Left forelimb (tissue), 1 donor: ENCODE measurements at places on chromosomes 1 and 21.
A peak's percentile ranks its signal among the peaks of the same experiment; 100 is the strongest.

DNA sequence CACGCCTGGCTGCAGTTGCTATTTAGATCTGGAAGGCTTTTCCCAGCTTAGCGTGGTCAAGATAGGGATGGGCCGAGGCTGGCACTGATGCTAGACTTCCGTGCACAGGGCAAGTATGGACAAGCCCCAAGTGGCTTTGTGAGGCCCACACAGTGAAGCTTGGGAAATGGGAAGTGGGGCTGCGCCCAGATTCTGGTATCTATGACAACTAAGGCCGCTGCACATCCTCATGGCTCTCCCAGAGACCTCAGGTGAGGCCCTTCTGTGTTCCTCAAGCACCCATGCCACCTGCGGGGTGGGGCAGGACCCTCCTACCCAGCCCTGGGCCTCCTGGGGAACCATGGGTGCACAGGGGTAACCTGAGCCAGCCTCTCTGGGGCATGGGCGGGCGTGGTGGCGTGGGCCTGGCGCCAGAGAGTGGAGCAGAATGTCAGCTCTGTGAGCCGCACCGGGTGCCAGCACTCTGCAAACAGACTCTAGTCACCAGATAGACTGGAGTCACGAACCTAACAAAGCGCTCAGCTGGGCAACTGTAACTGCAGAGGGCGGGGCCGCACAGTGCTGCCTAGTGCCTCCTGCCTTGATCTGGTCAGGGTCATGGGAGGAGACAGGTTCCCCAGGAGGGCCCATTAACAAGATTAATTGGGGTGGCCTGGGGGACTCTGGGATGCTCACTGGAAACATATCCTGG lies 46.4 kb downstream of the ELF3 start:
- DNase-seq, result no peak

GRCh38 chr1:204426035-204426436 lies 14.4 kb upstream of the PPP1R15B start:
- no peak for DNase-seq

DNA sequence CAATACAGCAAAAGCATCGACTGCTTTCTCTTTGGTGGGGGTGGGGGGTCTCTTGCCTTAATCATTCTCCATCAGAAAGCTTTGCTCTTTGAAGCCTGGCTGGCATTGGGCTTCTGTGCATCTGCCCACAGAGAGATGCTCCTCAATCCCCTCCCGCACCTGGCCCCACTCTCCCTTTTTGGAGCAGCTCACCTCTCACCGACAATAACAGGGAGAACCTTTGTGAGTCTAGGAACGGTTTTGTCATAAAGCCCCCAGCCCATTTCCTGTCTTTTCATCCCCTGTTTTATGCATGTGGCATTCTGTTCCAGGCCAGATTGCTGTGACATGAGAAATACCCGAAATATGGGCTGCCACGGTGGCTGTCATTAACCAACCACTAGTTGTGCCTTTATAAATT lies 469.0 kb upstream of the VAMP3 start:
- DNase-seq, result no peak

DNA sequence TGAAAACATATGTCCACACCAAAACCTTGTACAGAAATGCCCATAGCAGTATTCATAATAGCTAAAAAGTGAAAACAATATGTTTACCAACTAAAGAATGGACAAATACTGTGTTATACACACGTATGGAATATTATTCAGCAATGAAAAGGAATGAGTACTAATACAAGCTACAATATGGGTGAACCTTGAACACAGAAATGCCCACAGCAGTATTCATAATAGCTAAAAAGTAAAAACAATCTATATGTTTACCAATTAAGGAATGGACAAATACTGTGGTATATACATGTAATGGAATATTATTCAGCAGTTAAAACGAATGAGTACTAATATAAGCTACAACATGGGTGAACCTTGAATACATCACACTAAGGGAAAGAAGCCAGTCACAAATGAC lies 3.0 kb downstream of the BTG3 start:
- no peak for DNase-seq

- DNase-seq, result no peak
Measured at GRCh38 chr1:206464456-206464964, 5.8 kb upstream of the IKBKE start.

GRCh38 chr1:85317560-85317959 lies 41.1 kb upstream of the BCL10 start:
- no peak for DNase-seq

- DNase-seq, result no peak
Measured at GRCh38 chr1:35390600-35391494, 122.3 kb downstream of the ZMYM4 start.

DNA sequence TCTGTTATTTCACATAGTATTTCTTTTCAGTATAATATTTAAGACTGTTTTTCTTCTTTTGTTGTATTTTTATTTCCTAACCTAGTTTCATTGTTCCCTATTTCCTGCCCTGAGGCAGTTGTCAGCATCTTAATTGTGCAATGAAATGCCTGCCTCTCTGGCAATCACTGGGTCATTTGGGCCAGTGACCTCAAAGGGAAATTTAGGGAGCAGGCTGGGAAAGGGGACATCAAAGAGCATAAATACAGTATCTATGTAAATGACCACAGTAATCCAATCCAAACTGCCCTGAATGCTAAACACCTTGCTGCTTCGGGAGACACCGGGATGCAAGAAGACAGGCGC lies 147.8 kb downstream of the TLR5 start:
- DNase-seq, result no peak

GRCh38 chr1:155193275-155193990 lies 14.3 kb downstream of the THBS3 start:
- peak; percentile 93 for DNase-seq

DNA sequence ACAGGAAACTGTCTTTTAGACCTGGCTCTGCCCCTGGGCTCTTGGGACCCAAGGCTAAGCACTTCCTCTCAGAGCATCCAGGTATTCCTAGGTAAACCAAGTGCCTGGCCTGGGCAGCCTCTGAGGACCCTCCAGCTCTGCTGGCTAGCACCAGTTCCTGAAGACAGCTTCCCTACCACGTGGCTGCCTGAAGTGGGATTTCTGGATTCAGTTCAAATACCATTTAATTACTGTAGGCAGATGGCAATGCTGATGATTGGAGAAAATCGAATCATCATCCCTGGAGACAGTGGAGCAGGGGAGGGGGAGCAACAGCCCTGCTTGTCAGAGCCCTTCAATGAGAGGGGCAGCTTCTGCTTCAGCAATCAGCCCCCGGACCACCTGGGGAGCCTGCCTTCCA lies 11.9 kb downstream of the KIF21B start:
- no peak for DNase-seq

GRCh38 chr1:208256091-208256490 lies 11.9 kb upstream of the PLXNA2 start:
- no peak for DNase-seq

- DNase-seq, result no peak
Measured at GRCh38 chr21:42455754-42456440, 40.1 kb downstream of the RSPH1 start.

DNA sequence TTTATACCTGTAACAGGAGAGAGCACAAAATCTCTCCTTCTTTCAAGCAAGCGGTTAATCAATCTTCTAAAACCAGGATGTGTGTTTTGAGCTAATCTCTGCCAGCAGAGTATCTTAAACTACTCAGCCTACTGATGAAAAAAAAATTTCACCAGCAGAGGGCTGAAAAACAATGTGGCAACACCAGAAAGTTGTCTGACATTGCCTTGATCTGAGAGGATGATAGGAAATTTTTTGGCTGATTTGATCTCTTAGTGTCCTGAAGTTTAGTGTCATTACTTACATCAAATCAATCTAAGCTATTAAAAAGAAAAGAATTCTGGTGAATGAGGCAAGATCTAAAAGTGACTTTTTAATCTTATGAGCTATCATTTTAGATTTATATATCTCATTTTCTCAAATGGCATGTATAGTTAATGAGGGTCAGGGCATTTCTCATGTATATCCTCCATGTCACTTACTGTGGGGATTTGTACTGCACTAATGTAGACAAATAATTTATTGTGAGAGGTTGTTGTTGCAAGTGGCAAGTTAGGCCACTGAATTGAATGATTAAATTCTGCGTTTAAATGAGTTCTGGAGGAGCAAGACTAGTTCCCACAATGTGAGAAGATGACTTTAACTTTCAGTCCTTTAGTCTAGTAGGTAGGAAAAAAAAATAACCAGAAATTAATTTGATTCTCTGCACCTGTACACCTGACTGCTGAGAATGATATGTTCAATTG lies 10.9 kb downstream of the ADAMTS1 start:
- no peak for DNase-seq

GRCh38 chr1:157776971-157777391 lies at the start of gene FCRL2:
FCRL2 (minus strand) TSS chr1:157777132; CDS start chr1:157777073, 59 bp downstream.
- DNase-seq, result no peak

GRCh38 chr1:5721634-5722215 lies 270.5 kb downstream of the NPHP4 start:
- no peak for DNase-seq

GRCh38 chr1:91783423-91784170 lies 102.4 kb downstream of the TGFBR3 start:
- no peak for DNase-seq
